ENCODE measurements at places on chromosomes 6 and 20.

- DNase-seq = no peak
These were observed at the start of gene SRMS for GRCh38 chr20:63547725-63548480. Gene SRMS (minus strand): TSS chr20:63547749. CDS start chr20:63547463, 286 bp downstream.

GRCh38 chr20:6100246-6100645, 22.6 kb downstream of the FERMT1 start:
- no peak for DNase-seq

- DNase-seq = peak; percentile 38
These were observed at the start of gene HLA-F for GRCh38 chr6:29723262-29723665. Gene HLA-F (plus strand): TSS chr6:29723434. CDS start chr6:29723464, 30 bp downstream.

GRCh38 chr6:162798546-162799266, 70.9 kb downstream of the PACRG start:
- DNase-seq = no peak

GRCh38 chr6:37818536-37819176, 871 bp upstream of the ZFAND3 start:
- DNase-seq = peak; percentile 94

GRCh38 chr20:31508517-31509244, 5.6 kb upstream of the HM13 start:
- no peak for DNase-seq

GRCh38 chr6:96631248-96631647, 68.3 kb downstream of the FHL5 start:
- no peak for DNase-seq

- peak; percentile 82 for DNase-seq
These were observed 176.3 kb downstream of the LRFN2 start for GRCh38 chr6:40410821-40411220.

DNA sequence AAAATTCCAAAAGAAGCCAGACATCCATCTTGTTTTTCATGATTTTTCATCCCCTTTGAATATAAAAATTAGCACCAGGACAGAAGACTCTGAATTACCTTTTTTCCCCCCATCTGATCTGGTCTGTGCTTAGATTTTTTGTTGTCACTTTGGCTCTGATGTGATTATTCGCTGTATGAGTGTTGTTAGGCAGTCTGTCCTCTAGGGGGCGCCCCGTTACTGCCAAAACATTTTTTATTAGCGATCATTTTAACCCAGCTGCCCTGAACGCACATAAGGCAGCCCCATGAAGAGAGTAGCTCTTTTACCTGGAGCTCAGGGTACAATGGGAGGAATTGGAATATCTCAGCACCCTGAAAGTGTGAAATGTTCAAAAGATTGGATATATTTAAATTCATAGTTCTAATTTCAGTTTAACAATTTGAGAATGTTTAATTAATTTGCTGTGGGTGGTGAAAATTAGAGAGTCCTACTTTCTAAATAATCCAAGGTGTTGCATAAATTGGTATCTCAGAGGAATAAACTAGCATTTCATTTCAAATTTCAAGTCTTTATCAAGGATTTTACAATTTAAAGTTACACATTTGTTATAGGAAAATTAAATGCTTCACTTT, 60.8 kb downstream of the PRPH2 start:
- DNase-seq = peak; percentile 78

DNA sequence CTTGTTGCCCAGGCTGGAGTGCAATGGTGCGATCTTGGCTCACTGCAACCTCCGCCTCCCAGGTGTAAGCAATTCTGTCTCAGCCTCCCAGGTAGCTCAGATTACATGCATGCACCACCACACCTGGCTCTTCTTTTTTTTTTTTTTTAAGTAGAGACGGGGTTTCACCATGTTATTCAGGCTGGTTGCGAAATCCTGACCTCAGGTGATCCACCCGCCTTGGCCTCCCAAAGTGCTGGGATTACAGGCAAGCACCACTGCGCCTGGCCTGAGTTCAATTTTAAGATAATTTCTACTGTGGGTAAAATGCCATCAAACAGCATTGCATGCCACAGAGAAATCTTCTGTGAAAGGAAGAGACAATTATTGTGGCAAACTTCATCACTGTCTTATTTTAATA, 633.1 kb downstream of the KIF16B start:
- DNase-seq = no peak

DNA sequence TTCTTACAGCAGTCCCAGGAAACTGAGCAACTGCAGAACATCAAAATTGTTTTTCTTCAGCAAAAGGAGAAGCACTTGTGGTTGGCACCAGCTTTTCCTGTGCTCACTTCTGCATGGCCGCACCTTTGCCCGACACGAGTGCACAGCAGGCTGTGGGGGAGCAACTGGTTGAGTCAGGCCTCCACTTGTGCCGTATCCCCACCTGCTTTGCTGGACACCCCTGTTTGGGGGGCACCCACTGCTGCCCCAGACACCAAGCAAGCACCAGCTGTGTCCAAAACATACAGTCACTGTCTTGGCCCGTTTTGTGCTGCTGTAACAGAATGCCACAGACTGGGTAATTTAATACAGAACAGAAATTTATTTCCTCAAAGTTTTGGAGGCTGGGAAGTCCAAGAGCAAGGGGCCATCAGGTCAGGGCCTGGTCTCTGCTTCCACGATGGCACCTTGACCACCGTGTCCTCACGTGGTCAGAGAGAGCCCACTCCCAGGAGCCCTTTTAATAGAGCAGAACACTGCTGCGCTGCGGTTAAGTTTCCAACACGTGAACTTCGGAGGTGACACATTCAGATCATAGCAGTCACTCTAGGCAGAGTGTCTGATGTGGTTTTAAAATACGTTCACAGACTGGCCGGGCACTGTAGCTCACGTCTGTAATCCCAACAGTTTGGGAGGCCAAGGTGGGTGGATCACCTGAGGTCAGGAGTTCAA, 8.7 kb upstream of the GMEB2 start:
- DNase-seq = no peak

GRCh38 chr6:110282412-110282811, 75.7 kb downstream of the METTL24 start:
- no peak for DNase-seq

Data from BE2C (cell line).